ENCODE measurements at places on chromosomes 1 and 21.
A peak's percentile ranks its signal among the peaks of the same experiment; 100 is the strongest.

GRCh38 chr1:21781815-21782348 is 1.1 kb downstream of the USP48 start:
- no peak for DNase-seq

DNA sequence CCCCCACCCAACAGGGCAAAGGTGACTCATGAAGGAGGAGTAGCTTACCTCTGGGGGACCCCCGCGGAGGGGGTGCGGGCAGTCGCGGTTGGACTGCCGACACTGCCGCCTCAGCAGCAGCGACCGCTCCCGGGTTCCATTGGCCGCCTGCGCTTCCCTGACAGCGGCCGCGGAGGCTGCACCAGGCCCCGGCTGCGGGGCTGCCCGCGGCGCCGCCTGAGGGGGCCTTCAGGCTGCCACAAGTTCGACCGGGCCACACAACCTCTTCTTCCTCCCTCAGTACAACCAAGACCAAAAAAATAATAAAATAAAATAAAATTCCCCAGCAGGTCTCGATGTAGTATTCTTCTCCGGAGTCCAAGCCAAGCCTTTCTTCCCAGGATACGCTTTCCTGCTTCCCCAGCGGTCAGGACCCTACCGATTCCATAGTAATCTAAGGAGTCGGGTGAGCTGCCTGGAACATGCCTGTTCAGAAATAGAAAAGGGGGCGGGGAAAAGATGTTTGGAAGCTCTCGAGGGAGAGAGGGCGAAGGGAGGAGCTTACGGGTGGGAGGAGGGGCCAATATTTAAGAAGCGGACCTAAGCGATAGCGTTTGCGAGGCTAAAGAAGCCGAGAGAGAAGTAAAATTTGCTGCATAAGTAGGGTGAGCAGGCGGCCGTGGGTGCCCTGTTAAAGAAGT is at the start of gene PI4KB:
Gene PI4KB, minus strand, starts transcription at position 194 of the 680 bp plus-strand sequence. CDS start 10,935 bp downstream, outside the sequence.
- peak; percentile 84 for DNase-seq

- no peak for DNase-seq
Observed at GRCh38 chr1:96096613-96097321, 624.8 kb upstream of the PTBP2 start.

- DNase-seq, result no peak
Observed at GRCh38 chr21:30349572-30349971, 1.2 kb upstream of the KRTAP23-1 start.

DNA sequence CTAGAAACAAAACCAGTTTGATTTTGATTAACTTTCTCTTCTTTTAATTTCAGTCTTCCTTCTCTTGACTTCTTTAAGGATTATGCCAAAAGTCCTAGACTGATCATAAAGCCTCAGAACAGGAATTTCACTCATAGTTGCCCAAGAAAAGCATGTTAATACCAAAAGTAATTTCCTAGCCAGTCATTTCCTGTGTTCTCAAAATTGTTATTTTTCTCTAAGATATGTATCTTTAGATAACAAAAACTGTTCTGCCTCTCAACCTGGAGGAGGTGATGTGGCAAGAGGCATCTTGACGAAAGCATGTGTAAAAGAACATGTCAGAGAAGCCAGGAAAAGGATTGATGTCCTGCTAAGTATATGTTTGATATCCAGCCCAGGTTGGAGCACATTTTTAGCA is 78.0 kb upstream of the IPO9 start:
- DNase-seq, result no peak

DNA sequence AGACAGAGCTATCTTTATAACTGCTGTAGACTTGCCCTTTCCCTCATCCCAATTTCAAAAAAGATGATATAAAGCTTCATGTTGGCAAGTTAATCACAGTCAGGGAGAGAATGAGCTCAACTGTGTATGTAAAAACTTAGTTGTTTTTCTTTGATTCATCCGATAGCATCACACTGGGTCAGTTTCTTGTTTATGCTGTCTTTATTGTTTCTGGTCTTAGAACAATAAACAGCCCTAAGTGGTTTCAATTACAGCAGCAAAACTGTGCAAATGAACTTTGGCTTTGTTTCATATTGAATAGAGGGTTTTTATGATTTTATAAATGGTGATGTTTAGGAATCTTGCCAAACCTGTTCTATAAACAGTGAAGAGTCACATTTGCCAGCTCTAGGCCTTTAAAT is 423.8 kb upstream of the CXADR start:
- no peak for DNase-seq

GRCh38 chr21:45970674-45971615 is 10.6 kb upstream of the COL6A1 start:
- no peak for DNase-seq

DNA sequence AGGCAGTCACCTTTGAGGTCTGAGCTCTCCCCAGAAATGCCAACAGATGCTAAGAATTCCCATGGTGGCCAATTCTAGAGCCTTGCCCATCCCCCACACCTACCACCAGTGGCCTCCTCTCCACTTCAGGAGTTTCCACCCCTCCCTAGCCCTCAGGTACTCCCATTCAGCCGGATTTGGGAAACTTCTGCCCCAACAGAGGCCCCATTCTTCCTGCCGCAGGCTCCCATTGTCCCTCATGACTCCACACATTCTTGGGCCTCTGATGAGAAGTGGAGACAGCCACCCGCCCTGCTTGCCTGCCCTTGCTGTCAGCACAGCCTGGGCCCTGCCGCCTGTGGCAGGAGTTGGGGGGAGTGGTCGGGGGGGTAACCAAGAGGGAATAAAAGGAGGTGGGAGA is 4.6 kb downstream of the BLACAT1 start:
- no peak for DNase-seq

GRCh38 chr1:111864862-111865261 is 109.2 kb downstream of the DDX20 start:
- DNase-seq, result no peak

DNA sequence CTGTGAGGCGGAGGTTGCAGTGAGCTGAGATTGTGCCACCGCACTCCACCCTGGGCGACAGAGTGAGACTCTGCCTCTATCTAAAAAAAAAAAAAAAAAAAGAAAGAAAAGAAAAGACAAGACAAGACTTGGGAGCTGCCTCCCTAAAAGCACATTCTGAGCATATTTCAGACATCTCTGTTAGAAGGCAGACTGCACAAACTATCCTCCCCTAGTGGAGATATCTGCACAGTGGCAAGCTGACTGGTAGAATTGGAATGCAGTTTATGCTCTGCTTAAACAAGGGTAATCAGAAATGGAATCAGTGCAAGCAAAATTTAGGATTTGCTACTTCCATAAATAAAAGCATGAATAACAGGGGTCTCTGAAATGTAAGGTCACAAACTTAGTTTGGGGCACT is 31.8 kb downstream of the GNG4 start:
- no peak for DNase-seq

DNA sequence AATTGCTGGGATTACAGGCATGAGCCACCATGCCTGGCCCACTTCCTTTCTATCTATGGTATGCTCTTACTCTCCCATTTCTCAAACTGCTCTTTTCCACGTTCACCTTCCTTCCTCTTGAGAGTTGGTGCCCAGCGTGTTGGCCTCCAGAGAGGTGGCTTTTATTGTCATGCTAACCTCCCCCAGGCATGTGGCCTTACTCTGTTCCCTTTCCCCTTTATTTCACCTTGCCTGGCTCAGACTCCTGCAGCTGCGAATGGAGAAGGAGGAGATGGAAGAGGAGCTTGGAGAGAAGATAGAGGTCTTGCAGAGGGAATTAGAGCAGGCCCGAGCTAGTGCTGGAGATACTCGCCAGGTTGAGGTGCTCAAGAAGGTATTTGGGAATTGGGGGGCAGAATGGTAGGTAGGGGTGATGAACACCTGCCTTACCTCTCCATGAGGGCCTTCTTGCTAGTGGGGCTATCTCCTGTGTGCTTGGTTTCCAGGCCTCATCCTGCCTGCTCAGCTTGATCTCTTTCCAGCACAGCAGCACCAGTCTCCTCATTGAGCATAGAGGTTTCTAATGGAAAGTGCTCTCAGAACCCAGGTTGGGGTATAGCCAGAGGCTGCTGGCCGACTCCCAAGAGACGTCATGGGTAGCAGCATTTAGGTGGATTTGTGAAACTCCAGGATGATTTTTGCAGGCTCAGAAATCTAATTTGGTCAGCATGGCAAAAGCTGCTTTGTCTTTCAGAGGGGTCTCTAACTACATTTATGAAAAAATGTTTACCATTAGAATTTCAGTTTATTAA is 13.2 kb upstream of the TUFT1 start:
- no peak for DNase-seq

GRCh38 chr1:14194511-14194910 is 404.0 kb upstream of the KAZN start:
- DNase-seq, result no peak

- no peak for DNase-seq
Observed at GRCh38 chr1:65355031-65355712, 45.8 kb downstream of the DNAJC6 start.

- no peak for DNase-seq
Observed at GRCh38 chr1:109620401-109620791, 759 bp downstream of the AMPD2 start.

Data from effector memory CD4-positive, alpha-beta T cell (primary cell).